ENCODE measurements at places on chromosomes 2 and 18.

DNA sequence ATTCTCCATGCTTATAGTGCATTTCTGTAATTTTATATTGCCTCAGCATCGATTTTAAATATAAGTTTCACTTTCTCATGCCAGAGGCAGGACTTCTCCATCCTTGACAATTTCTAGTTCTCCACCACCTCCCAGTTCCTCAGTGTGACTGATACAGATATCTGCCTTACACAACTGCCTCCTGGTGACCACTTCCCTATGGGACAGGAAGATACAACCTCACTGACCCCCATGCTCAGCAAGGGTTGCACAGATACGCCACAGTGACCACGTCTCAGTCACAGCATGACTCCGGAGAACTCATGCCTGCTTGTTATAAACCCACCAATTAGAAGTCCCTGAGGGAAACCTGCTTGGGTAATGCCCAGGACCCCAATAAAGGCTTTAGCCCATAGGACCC lies 284.0 kb upstream of the MC4R start:
- DNase-seq, result no peak

DNA sequence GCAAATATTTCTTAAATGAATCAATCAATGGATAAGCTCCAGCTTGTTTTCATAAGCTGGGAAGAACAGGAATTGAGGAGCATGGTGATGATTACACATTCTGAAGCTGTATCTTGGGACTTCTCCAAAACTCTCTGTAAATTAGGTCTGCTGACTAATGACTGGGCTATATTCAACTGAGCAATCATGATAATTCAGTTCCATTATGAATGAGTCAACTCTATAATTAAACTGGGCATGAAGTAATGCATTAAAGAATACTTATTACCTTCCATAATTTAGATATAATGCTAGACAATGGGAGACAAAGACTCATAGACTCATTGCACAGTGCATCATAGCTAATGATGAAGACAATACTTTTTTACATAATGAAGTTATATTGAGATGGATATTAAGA lies 207.4 kb downstream of the CBLN2 start:
- no peak for DNase-seq

GRCh38 chr2:238167761-238168160 lies 9.0 kb downstream of the ERFE start:
- no peak for DNase-seq

DNA sequence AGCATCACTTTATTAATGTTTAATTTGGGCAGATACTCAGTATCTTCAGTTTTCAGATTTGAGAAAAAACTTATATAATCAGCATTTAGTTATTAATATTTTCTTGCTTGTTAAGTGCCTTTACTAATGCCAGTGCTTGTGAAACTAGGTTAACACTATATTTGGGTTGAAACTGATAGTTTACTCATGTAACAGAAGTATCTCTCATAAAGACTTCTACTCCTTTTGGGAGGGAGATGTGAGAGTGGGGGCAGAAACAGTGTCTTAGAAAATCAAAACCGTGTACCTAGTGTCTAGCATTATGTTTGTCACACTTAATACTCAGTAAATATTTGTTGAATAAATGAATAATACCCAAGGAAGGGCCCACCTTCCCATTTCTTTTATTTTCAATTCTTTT lies 129.5 kb downstream of the MSTN start:
- DNase-seq, result no peak

DNA sequence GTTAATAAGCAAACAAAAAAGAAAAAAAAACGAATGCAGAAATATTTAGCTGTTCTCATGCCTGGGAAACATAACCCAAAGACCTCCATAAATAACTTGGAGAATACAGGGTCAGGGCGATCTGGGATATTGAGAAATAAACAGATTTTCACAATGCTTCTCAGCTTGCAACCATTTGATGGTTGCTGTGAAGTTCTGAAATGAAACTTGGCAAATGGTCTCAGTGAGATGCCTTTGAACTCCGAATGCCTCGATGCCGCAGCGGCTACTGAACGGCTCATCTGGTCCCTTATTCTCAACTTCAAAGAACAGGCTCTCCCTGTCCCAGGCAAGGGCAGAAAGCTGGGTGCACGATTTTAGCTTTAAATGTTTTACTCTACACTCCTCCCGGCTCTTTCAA lies 78.1 kb downstream of the ZNF516 start:
- no peak for DNase-seq

GRCh38 chr2:207819021-207819797 lies 49.5 kb upstream of the FZD5 start:
- no peak for DNase-seq

DNA sequence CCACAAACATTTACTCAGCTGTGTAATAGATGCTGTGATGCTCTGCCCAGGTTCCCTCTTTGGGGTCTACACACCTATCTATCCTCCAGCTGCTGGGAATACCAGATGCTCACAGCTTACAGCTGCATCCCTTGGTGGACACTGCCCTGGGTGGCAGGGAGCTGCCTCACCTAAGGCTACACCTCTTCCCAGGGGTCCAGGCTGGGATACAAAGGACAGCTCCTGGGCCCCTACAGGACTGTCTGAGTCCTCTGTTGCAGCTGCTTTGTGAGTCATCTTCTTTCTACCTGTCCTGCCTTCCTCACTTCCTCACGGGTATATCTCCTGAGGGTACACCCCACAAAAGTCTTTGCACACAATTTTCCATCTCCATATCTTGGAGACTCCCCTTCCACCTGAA lies 27.6 kb downstream of the THNSL2 start:
- DNase-seq, result no peak

- no peak for DNase-seq
Observed at GRCh38 chr2:12452185-12452584, 264.6 kb upstream of the TRIB2 start.

GRCh38 chr2:31937741-31938140 lies 73.1 kb downstream of the MEMO1 start:
- DNase-seq, result no peak

GRCh38 chr2:33146102-33146501 lies 199.3 kb downstream of the LTBP1 start:
- no peak for DNase-seq

DNA sequence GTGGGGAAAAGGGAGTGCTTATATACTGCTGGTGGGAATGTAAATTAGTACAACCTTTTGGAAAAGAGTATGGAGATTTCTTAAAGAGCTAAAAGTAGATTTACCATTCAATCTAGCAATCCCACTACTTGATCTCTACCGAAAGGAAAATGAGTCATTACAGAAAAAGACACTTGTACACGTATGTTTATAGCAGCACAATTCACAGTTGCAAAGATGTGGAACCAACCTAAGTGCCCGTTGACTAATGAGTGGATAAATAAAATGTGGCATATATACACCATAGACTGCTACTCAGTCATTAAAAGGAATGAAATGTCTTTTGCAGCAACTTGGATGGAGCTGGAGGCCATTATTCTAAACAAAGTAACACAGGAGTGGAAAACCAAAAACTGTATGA lies 29.5 kb downstream of the FLACC1 start:
- DNase-seq, result no peak

DNA sequence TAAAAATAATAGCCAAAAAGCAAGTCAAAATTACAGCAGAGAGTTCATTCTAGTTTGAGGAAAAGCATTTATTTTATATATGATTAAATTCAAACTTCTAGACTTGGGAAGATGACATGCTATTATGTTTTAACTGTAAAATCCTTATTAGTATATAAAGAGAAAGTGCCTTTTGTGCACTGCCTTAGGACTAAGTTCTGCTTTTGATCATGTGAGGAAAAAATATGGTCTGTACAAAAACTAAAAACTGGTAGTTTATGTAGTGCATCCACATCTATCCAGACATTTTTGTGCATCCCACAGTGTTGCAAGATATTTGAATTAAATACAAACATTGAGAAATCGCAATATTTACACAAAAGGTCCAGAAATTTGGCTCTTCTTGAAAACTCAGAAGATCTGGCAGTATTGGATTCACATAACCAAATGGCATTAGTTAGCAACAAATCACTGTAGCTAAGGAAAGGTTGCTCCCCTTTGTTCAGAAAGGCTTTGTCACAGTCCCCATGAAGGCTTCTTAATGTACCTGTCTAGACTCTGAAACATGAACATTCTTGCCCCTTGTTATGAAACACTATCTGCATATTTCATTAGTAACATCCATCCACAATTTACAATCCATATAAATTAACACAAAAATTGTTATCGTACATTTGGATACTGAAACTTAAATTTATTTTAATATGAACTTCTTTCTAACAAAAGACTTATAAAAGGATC lies 2.2 kb downstream of the MMADHC start:
- no peak for DNase-seq

DNA sequence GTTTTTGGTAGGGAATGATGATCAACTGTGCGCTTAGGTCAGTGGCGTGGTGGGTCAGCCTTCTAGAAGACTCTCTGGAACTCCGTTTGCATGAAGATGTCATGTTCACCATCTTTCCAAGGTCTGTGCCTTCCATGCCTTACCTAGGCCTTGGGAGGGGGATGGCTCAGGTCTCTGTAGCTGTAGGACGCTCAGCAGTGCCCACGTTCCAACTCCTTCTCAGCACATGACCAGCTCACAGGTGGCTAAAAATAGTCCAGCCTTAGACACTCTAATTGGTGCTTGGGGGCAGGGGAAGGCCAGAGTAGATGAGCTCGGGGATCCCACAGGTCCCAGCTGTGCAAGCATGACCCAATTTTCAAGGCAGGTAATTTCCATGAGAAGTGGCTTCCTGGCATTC lies 42.3 kb upstream of the TEX51 start:
- no peak for DNase-seq

DNA sequence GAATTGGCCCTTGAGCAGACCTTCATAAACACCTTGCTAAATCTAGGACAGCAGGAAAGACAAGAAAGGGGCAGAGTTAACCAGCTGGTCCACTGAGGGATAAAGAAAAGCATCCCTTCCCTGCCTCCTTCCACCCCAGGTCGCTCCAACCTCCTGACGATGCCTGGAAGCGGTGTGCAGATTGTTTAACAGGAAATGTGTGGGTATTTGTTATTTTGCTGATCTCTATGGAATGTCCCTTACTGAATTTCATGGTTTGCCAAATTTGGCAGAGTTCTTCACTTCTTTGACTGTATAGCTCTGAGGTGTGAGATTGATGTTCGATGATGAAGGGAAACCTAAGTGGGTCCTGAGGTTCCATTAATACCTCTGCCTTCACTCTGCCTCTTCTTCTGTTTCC lies 72.9 kb downstream of the MAP3K20 start:
- no peak for DNase-seq

DNA sequence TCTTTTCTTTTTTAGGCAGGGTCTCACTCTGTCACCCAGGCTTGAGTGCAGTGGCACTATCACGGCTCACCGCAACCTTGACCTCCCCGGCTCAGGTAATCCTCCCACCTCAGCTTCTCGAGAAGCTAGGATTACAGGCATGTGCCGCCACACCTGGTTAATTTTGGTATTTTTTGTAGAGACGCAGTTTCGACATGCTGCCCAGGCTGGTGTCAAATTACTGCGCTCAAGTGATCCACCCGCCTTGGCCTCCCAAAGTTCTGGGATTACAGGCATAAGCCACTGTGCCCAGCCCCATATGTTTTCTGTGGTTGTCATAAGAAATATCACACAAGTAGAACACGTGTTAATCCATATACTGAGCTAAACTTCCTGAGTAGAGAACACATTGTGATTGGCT lies 14.6 kb downstream of the ENOSF1 start:
- peak; percentile 36 for DNase-seq

- no peak for DNase-seq
Observed at GRCh38 chr2:9089831-9090230, 86.3 kb upstream of the MBOAT2 start.

DNA sequence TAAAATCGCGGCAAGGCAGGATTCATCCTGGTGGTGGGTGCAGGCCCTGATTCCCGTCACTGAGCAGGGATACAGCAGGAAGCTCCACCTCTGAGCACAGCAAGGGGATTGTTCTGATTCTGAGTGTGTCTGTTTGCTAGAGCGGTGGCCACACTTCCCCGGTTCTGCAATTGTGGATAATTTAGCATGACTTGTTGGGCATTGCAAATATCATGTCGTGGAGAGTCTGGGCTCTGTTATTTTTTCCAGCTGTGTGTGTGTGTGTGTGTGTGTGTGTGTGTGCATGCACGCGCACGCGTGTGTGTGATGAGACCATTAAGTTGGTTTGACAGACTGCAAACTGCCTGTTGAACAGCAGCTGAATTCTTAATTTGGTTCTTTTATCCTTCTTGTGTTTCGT lies 4.1 kb upstream of the TMEM18 start:
- DNase-seq, result no peak

GRCh38 chr2:185668710-185669109 lies 69.9 kb upstream of the FSIP2 start:
- DNase-seq, result no peak

GRCh38 chr2:27977731-27978312 lies 87.3 kb downstream of the BABAM2 start:
- DNase-seq, result no peak

DNA sequence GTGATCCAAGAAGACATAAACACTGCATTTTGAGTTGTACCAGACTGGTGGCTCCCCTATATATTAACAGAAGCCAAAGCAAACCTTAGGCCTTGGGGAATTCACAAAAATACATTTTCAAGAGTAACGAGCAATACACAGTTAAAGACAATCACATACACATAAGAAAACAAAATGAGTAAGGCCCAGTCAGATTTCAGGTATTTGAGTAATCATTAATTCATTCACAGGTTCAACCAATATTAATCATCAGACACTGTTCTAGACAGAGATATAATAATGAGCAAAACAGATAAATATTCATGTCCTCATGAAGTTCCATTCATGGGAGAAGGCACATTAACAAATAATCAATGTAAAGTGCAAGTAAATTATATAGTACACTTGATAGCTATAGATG lies 9.6 kb downstream of the STPG4 start:
- no peak for DNase-seq

GRCh38 chr2:187477051-187477450 lies 29.0 kb upstream of the CALCRL start:
- DNase-seq, result no peak

- no peak for DNase-seq
Observed at GRCh38 chr18:27595113-27595838, 410.2 kb upstream of the CHST9 start.

GRCh38 chr2:15688924-15689568 lies 97.4 kb downstream of the DDX1 start:
- no peak for DNase-seq

DNA sequence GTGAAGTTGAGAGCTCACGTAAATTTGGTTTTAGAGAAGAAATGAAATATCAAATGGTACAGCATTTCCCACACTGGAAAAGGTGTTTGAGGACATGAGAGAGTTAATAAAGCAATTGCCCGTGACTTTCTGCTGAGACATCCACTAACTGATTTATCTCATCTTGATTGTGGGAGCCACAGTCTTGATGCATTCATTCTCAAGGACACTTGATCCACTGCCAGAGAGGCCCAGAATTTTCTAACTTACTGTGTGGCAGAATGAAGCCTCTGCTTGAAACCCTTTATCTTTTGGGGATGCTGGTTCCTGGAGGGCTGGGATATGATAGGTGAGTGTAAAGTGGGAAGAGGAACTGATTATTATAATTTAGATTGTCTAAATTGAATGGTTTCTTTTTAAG lies at the start of gene CPO:
Gene CPO (plus strand): TSS at position 179 of the 400 bp plus-strand sequence. CDS start 82 bp downstream, at position 261.
- no peak for DNase-seq

GRCh38 chr2:6342273-6342920 lies 523.3 kb downstream of the CMPK2 start:
- DNase-seq, result no peak

Data from WERI-Rb-1 (cell line).